ENCODE measurements at places on chromosomes 6 and 20.

GRCh38 chr20:16864069-16864468, 115.9 kb downstream of the OTOR start:
- DNase-seq = no peak

GRCh38 chr6:111686249-111686931, 80.7 kb upstream of the TRAF3IP2 start:
- no peak for DNase-seq

DNA sequence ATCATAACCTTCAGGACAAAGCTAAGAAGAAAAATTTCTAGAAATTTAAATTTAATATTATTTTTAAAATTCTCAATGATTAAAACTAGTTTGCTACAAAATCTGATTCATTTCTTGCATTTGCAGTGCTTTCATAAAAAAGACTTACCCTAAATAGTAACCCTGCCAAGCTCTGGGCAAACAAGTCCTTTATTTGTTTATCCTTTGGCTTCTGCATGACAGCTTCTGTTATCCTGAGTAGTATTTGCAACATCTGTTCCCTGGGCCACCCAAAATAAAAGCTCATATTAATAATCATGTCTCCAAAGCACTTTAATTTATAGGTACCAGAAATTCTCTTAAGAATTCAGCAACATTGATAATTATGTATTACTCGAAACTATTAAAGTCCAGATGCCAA, 101.3 kb downstream of the RALGAPA2 start:
- no peak for DNase-seq

DNA sequence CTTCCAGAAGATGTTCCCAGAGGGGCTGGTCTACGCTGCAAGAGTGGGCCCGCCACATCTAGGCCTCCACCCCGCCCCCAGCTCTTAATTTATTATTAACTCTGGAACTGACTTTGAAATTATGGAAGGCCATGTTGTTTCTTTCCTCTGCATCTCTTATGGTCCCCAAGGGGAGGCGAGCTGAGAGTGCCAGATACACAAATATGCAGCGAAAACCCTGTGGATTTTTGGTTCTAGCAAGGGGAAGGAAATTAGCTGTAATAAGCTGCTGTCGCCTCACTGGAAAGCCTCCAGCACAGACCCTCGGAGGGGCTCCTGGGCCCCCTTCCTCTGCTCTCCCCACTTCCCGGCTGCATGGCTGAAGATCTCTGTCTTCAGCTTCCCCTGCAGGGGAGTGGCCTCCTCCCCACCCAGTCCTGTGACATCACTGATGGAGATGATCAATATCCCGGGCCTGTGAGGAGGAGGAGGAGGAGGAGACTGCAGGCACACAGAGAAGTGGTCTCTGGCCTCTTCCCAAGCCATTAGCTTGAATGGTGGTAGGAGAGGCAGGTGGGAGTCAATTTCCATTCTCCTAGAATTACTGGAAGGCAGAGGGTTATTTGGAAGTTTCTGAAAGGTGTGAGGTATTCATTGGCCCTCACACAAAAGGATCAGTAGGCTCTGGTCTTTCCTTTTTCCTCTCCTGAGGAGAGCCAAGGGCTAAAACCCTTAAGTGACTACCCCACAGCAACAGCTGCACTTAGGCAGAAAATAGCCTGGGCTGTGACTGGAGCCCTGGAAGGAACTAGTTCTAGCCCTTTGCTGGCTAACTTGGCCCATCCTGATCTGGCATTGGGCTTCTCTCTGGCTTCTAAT, 39.7 kb upstream of the CCDC167 start:
- no peak for DNase-seq

GRCh38 chr20:2299301-2299700, 3.5 kb downstream of the TGM3 start:
- no peak for DNase-seq

GRCh38 chr20:19397226-19397625, 184.8 kb downstream of the SLC24A3 start:
- no peak for DNase-seq

GRCh38 chr20:34220561-34220960, 20.7 kb upstream of the ASIP start:
- DNase-seq = no peak

GRCh38 chr6:57303931-57304681, 13.3 kb upstream of the PRIM2 start:
- DNase-seq = no peak

DNA sequence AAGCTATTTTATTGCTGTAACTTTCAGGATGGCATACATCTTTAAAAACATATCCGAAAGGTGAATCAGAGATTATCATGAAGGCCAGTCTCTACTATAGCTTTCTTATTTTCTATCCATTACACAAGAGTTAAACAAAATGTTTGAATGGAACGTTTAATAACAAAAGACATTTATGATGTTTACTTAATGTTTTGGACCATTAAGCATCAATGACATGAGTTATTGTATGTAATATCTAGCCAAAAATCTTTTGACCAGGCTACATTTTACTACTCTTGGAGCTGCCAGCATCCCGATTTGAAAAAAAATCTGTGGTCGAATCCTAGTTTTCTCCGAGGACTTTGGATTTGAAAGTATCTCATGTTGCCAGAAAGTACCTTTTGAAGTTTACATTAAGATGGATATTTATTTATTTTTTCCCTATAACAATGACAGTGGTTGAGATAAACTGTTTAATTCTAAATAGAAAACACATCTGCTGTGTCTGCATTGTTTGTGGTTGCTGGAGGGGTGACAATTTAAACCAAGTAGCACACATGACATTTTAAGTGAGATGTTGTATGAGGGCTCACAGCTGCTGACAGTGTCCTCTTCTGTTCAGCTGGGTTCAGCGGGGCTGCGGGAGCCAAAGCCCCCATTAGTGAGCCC, 293.7 kb upstream of the TCF21 start:
- no peak for DNase-seq

DNA sequence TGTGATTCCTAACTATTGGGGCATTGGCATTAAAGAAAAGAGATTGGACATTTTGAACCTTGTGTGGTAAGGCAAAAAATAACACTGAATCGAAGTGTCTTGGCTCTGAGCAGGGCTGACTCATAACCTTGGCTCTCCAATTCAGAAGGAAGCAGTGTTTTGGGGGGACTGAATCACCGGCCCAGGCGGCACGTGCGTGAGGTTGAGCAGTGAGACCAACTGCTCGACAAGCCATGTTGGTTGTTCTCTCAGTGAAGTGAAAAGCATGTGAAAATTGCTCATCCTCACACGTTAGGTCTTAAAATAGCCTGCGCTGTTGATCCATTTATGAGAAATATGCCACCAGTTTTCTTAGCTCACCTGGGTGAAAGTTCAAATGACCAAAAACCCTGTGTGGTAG, 137.8 kb upstream of the SPACA1 start:
- DNase-seq = no peak

- DNase-seq = no peak
Observed at GRCh38 chr6:130893277-130893676, 66.1 kb downstream of the SMLR1 start.
